ENCODE measurements at places on chromosomes 13 and 19. TPM values are rescaled to one million over a fixed set of nuclear protein-coding genes. Genes with fewer than 3 reads are reported as not detected.

Gene SYNGR4
- total RNA-seq, result not detected

DNA sequence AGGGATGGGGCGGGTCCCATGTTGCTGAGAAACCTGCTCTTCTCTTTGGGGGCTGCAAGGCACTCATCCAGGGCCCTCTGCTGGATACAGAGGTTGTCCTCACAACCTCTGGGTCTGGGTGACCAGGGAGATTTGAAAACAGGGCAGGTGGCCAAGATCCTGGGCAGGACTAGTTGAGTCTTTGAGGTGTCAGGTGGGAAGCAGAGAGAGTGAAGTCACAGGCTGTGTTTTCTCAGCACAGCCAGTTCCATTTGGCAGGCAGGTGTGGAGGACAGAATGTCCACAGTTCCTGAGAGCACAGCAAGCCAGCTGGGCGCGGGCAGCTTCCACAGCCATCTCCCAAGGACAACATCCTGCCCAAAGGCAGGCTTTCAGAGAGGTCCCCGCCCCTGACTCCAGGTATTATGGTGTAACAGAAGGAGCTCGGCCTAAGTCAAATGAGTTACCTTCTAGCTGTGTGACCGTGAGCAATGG, 118.8 kb downstream of the NUFIP1 start:
- no peak for DNase-seq
- no peak overlapping the region for H3K4me3 ChIP-seq
- H3K36me3 ChIP-seq, result no peaks in the 10 kb centered on the region

DNA sequence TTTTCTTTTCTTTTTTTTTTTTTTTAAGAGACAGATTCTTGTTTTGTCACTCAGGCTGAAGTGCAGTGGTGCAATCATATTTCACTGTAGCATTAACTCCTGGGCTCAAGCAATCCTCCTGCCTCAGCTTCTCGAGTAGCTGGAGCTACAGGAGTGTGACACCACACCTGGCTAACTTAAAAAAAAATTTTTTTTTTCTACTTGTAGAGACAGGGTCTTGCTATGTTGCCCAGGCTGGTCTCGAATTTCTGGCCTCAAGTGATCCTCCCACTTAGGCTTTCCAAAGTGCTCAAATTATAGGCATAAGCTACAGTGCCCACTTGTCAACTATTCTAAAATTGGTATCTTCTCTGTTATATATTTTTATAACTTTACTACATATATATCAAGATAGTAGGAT, 6.6 kb downstream of the ELF1 start:
- H3K27ac ChIP-seq, result no peak overlapping the region
- no peaks in the 10 kb centered on the region for H3K4me1 ChIP-seq
- no peaks in the 10 kb centered on the region for H3K36me3 ChIP-seq
- no peak overlapping the region for H3K4me3 ChIP-seq
- no peak for DNase-seq
- no peaks in the 10 kb centered on the region for H3K27me3 ChIP-seq

DNA sequence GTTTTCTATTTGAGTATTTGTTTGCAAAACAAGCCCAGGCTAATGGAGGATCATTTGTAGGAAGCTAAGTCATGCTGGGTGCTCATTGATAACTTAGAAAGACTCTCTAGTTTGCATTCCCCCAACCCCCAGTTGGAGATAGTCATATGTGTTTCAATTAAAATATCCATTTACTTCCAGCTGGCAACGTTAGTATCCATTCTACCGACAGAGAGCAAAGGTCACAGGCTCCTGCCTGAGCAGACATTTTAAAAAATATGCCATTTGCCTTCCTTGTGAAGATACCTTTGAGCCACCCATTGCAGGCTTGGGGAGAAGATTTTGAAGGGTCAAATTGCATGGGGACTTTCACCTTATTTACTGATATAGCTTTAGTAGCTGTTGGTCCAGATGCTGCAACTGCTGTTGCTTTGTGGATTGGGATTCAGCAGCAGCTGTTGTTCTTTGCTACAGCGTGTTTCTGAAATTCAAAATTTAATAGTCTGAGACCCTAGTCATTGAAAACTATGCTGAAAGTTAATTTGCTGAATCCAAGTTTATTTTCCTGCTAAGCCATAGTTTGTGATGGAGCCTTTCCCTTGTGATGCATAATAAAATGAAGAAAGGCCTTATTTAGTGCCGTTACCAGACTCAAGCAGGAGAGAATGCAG, 335.1 kb downstream of the GPC6 start:
- no peak overlapping the region for H3K4me3 ChIP-seq
- no peaks in the 10 kb centered on the region for H3K4me1 ChIP-seq
- no peak overlapping the region for H3K27ac ChIP-seq
- H3K36me3 ChIP-seq, result no peaks in the 10 kb centered on the region
- DNase-seq, result no peak
- no peaks in the 10 kb centered on the region for H3K27me3 ChIP-seq

GRCh38 chr13:67075239-67075638, 154.9 kb downstream of the PCDH9 start:
- no peak overlapping the region for H3K27ac ChIP-seq
- H3K36me3 ChIP-seq, result no peaks in the 10 kb centered on the region

- no peak within 1 kb of the TSS for H3K27ac ChIP-seq
- H3K27me3 ChIP-seq, result peaks cover 48% of the 10 kb centered on the region
- no peaks in the 10 kb centered on the region for H3K36me3 ChIP-seq
- no peaks in the 10 kb centered on the region for H3K4me1 ChIP-seq
- peak within 1 kb of the TSS; percentile 19 for H3K4me3 ChIP-seq
Observed at GRCh38 chr19:6464070-6464873, at the start of gene CRB3. TSS of gene CRB3 (plus strand) at chr19:6464271. CDS start at chr19:6464702, 431 bp downstream.

Gene ZSCAN4
- total RNA-seq, result not detected

DNA sequence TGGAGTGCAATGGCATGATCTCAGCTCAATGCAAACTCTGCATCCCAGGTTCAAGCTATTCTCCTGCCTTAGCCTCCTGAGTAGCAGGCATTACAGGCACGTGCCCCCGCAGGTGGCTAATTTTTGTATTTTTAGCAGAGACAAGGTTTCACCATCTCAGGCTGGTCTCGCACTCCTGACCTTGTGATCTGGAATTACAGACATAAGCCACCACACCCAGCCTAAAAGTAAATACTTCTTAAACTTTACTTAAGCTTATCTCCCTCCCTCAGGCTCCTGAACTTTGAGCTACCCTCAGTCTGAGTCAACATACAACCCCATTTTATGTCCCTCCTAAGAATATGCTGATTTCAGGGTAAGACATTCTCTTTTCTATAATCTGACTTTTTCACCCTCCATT, 66.1 kb downstream of the ZNF486 start:
- H3K36me3 ChIP-seq, result no peaks in the 10 kb centered on the region
- no peaks in the 10 kb centered on the region for H3K27me3 ChIP-seq
- no peak for DNase-seq
- H3K4me3 ChIP-seq, result no peak overlapping the region
- H3K4me1 ChIP-seq, result no peaks in the 10 kb centered on the region
- H3K27ac ChIP-seq, result no peak overlapping the region

DNA sequence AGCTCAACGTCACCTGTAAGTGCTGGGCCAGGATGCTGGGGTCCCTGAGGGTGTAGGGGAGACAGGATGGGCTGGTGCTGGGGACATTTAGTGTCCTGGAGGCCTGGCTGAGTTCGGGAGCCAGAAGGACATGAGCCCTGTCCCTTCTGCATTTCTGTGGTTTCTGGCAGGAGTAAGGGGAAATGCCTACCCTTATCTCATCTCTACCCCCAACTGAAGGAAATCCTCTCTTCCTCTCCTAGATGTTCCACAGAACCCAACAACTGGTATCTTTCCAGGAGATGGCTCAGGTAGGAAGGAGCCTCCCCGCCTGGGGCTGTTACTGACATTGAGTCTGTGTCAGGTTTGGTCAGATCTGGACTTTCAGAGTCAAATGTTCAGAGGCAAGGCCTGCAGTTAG, 1.2 kb downstream of the CD33 start:
- H3K27me3 ChIP-seq, result no peaks in the 10 kb centered on the region
- H3K4me1 ChIP-seq, result no peaks in the 10 kb centered on the region

Gene SHISA7
- not detected for total RNA-seq

DNA sequence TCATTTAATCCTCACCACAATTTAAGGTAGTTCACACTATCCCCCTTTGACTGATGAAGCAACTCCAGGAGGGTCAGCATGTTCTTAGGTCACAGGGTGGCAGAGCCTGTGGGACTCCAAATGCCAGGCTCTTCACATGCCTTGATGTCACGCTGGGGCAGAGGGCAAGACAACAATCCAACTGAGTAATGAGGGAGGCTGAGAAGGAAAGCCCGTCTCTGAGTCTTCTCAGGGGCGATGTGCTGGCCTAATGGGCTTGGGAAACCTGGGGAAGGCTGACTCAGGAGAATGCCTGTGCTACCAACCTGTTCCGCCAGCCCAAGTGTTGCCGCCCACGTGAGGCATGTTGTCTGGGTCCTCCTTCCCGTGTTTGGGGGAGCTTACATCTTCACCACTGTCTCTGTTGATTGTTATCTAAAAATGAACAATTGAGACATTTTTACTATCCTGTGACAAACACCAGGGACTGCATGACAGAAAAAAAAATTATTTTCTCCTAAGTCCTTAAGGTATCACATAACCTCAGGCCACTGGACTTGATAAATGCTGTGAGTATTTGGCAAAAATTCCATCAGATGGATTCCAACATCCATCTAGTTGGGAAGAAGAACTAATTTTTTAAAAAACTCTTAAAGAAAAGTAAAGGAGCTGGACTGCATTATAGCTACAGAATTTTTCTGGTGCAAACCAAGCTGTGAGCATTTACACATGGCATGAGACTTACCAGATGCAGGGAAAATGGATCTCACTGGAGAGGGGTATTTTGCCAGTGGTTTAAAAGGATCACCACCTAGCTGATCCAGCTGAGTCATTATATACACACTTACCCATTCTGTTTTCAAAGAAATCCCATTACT, 157.5 kb downstream of the RGCC start:
- no peak overlapping the region for H3K4me3 ChIP-seq
- no peaks in the 10 kb centered on the region for H3K27me3 ChIP-seq
- H3K27ac ChIP-seq, result no peak overlapping the region
- H3K4me1 ChIP-seq, result peaks cover 7% of the 10 kb centered on the region

Gene ZNF709
- total RNA-seq, result 3.6 TPM

GRCh38 chr13:92510416-92510815, 716.2 kb upstream of the GPC6 start:
- no peaks in the 10 kb centered on the region for H3K27me3 ChIP-seq
- no peaks in the 10 kb centered on the region for H3K36me3 ChIP-seq
- no peaks in the 10 kb centered on the region for H3K4me1 ChIP-seq
- DNase-seq, result peak; percentile 14
- no peak overlapping the region for H3K4me3 ChIP-seq
- H3K27ac ChIP-seq, result no peak overlapping the region

GRCh38 chr13:40390401-40390916, 276.0 kb downstream of the FOXO1 start:
- no peak for DNase-seq
- H3K27ac ChIP-seq, result no peak overlapping the region
- H3K36me3 ChIP-seq, result no peaks in the 10 kb centered on the region

- DNase-seq, result peak; percentile 52
- no peak overlapping the region for H3K27ac ChIP-seq
- H3K27me3 ChIP-seq, result no peaks in the 10 kb centered on the region
Observed at GRCh38 chr19:17703824-17704463, 15.3 kb upstream of the MAP1S start.

DNA sequence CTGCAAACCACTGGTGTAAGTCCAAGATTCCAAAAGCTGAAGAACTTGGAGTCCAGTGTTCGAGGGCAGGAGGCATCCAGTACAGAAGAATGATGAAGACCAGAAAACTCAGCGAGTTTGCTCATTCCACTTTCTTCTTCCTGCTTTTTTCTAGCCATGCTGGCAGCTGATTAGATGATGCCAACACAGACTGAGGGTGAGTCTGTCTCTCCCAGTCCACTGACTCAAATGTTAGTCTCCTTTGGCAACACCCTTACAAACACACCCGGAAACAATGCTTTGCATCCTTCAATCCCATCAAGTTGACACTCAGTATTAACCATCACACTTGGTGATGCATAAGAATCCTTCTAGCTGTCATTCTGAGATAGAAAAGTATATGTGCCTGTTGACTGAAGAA, 1504.6 kb downstream of the EFNB2 start:
- H3K4me1 ChIP-seq, result no peaks in the 10 kb centered on the region
- no peaks in the 10 kb centered on the region for H3K36me3 ChIP-seq
- H3K27me3 ChIP-seq, result no peaks in the 10 kb centered on the region
- no peak for DNase-seq
- no peak overlapping the region for H3K27ac ChIP-seq
- H3K4me3 ChIP-seq, result no peak overlapping the region

Gene APOC1
- total RNA-seq, result 27.1 TPM

DNA sequence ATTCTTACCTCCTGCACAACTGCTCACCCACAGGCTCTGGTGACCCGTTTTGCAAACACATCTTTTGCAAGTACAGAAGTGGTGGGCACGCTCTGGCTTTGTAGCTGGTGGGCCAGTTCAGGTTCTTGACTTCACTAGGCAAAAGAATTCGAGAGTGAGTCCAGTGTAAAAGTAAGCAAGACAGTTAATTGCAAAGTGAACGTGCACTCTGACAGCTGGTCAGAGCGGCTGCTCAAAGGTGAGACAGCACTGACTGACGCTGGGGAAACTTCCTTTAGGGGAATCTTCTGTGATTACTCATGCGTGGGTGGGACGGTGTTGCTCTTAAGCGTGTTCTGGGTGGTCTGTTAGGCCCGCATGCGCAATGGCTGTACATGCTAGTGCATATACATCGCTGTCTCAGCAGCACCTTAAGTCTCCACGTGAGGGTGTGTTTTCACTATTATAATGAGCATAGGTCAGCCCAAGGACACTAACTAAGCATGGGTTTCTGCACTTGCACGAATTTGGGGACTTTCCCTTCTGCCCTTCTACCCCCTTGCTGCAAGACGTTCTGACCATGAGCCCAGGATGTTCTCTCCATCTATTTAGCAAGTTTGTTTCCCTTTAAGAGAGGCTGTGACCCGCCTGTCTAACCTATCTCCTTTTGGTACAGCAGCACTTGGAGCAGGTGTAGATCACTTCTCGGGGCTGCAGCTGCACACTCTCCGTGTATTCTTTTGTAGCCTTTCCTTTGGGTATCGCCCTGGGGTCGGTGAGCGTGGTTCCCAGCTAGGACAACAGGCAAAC, 30.2 kb upstream of the CD33 start:
- no peak overlapping the region for H3K27ac ChIP-seq
- DNase-seq, result no peak
- H3K36me3 ChIP-seq, result no peaks in the 10 kb centered on the region

Gene NRTN
- total RNA-seq, result 28.2 TPM

- peaks cover 25% of the 10 kb centered on the region for H3K36me3 ChIP-seq
- H3K27ac ChIP-seq, result no peak overlapping the region
- no peaks in the 10 kb centered on the region for H3K4me1 ChIP-seq
- H3K27me3 ChIP-seq, result no peaks in the 10 kb centered on the region
Observed at GRCh38 chr19:49887037-49887664, 9.5 kb downstream of the IL4I1 start.

Gene IFT88
- 18.6 TPM for total RNA-seq

Gene CEACAM19
- 3.8 TPM for total RNA-seq

- no peak overlapping the region for H3K4me3 ChIP-seq
- H3K27me3 ChIP-seq, result no peaks in the 10 kb centered on the region
- DNase-seq, result no peak
Observed at GRCh38 chr13:40221460-40222201, 444.8 kb downstream of the FOXO1 start.

Gene LILRB4
- not detected for total RNA-seq
